ENCODE measurements at places on chromosomes 2 and 18.

DNA sequence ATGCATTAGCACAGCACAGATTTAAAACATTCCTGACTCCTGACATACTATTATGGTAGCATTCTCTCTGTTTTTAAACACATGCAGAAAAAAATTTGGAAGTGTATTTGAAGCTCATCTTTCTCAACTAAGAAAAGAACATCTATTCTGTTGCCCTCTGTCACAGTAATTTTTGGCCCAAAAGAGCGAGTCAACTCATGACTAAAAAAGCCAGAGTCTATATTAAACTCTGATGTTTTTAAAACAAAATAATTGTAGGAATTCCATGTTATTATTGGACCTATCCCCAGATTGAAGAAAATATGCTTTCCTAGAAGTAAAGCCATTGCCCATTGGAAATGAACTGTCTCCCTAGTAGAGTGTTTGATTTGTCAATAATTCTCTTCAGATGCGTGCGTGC lies 96.7 kb downstream of the CRIM1 start:
- no peak for DNase-seq

DNA sequence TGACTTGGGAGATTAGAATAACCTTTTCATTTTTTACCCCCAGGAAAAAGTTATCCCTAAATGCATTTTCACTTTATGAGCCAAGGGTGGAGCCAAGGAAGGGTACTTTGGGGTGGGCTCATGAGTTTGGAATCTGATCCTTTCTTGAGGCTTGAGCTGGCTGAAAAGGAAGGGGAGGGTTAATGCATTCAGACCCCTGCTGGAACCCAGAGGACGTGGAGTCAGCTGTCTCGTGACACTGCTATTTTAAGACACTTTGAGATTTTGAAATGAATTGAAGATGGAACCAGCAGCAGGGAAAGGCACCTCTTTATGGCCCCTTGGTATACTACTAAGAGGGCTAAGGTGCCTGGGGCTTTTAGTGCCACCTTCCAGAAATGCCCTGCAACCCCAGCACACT lies 90.4 kb downstream of the MARCHF4 start:
- DNase-seq, result no peak

GRCh38 chr2:3665886-3666612 lies 8.0 kb downstream of the ALLC start:
- no peak for DNase-seq

- no peak for DNase-seq
Observed at GRCh38 chr2:75497256-75497655, 63.5 kb downstream of the EVA1A start.

DNA sequence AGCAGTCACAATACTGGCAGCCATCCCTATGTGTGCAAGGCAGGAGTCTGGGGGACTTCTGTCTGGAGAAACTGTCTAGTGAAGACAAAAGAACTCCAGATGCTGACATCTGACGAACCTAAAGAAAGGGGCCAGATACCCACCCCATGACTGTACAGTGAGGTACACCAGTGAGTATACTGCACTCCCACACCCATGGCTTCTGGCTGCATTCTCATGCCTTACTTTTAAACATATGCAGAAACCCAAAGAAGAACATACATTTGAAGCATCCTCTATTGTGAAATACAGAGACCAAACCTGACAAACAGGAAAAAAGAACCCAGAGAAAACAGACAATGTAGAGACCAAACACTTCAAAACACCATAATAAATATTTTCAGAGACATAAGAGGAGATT lies 102.2 kb downstream of the ACTR3 start:
- DNase-seq, result peak; percentile 66

All from bronchial epithelial cell (primary cell).